ENCODE measurements at places on chromosomes 12 and 14.

DNA sequence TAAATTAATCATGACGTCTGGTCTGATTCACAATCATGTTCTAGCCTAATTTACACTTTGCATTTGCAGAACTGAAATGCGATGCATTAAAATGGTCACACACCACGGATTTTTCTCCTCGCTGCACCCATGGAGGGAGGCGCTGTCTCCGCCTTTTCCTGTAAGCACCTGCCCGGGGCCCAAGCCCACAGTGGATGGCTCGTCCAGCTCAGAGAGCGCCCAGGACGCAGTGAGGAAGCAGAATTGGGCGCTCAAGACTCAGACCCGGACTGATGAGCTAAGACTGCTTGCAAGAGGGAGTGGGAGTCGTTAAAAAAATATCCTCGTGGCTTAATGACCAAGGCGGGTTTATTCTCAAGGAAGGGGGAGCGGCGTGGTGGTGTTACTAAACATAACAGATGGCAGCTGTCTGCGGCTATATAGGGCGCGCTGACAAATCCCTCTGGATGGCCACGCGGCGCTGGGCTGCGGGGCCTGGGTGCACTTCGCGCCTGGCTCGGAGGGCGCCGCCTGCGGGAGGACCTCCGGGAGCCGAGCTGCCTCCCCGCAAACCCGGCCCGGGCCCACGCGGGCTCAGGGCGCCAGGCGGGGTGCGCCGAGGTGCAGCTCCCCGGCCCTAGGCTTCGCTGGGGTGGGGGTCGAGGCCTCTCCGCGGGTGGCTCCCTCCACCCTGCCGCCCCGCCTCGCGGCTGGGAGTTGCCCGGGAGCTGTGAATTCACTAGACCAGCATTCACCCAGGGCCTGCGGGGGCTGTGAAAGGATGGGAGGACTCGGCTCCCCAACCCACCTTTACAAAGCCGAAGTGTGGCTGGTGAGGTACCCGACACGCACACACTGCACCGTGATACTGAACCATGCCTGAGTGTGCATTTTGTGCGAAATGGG is 78.7 kb downstream of the PPM1A start:
- peak; percentile 35 for DNase-seq

DNA sequence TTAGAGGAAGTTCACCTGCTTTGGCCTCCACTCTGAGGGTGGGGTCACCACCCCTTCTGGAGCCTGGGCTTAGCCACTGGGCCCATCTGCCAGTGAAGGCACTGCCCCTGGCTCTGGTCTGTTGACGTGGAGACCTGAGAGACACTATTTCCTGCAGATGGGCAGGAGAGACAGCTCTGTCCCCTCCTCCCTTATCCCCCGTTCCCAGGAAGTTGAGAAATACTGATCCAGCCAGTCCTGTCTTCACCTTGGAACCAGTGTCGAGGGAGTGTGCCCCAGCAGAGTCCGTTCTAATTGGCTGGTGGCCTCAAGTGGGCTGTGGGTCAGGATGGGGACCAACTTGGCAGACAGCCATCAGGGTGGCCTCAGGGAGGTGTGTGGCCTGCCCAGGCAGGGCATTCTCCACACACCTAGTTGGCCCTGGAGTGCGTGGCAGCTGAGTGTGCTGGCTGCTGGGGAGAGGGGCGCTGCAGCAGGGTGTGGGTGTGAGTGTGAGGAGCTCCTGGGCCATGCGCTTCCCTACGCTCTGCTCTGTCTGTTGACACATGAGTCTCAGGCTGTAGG is 25.4 kb downstream of the CLSTN3 start:
- DNase-seq = no peak

DNA sequence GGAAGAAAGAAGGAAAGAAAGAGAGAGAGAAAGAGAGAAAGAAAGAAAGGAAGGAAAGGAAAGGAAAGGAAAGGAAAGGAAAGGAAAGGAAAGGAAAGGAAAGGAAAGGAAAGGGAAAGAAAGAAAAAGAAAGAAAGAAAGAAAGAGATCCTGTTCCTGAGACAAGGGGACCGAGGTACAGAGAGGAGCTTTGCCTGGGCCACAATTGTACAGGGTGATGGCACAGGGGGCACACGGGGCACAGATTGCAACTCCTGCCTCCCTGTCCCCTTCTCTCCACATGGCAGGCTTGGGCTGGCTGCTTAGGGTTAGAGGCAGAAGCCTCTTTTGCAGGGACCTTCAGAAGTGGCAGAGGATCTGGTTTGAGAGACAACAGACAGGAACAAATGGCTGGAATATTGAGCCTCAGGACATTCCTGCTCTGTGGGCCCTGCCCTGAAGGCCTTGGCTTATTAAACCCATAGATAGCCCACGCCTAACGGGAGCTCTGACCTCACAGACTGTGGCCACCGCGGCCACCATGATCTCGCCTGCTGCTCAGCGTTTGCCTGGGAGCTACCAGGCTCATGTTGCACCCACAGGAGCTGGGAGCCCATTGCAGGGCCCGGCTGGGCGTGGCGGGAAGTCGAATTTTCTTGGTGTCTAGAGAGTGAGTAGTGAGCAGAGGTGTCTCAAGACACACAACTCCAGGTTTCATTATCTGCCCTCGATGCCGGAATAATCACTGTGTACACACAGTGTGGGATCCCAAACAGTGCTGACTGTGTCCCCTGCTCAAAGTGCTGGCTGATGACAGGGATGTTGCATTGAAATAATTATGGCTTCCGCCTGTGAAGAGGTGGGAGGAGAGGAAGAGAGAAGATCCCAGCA is 147.9 kb upstream of the NCOR2 start:
- no peak for DNase-seq

GRCh38 chr12:65420941-65421340 is 142.5 kb downstream of the MSRB3 start:
- DNase-seq = no peak

DNA sequence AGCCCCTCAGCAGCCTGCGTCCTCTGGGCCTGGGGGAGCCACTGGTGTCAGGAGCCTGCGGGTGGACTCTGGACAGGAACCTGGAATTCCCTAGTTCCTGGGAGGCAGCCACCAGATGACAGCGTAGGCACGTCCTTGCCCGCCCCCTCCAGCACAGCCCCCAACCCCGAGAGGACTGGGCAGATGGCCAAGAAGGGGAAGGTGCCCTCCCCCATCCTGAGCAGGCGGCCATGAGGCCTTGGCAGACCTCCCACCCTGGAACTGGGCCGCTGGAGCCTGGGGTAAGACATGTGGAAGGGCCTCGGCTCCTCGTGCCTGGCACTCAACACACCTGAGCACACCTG is 60.4 kb upstream of the FBRSL1 start:
- DNase-seq = no peak

GRCh38 chr14:55977392-55978150 is 140.6 kb upstream of the PELI2 start:
- no peak for DNase-seq

DNA sequence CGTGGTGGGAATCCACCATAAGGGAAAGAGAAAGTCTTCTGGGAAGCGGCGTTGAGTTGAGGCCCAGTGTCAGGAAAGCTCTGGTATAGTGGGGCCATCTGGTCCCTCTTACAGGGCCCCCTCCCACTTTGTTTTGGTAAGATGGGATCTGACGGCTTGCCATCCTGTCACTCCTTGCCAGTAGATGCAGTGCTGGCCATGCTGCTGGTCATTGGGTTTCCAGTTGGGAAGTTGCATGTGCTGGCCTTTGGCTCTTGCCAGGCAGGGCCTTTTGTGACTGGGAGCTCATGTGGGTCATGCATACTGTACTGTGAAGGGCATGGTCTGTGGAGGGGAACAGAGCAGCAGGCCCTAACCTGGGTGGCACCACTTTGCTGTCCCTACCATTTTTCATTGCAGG is 3.8 kb downstream of the TRAF3 start:
- DNase-seq = no peak

GRCh38 chr14:68462683-68463082 is 330.2 kb downstream of the ZFP36L1 start:
- DNase-seq = no peak

DNA sequence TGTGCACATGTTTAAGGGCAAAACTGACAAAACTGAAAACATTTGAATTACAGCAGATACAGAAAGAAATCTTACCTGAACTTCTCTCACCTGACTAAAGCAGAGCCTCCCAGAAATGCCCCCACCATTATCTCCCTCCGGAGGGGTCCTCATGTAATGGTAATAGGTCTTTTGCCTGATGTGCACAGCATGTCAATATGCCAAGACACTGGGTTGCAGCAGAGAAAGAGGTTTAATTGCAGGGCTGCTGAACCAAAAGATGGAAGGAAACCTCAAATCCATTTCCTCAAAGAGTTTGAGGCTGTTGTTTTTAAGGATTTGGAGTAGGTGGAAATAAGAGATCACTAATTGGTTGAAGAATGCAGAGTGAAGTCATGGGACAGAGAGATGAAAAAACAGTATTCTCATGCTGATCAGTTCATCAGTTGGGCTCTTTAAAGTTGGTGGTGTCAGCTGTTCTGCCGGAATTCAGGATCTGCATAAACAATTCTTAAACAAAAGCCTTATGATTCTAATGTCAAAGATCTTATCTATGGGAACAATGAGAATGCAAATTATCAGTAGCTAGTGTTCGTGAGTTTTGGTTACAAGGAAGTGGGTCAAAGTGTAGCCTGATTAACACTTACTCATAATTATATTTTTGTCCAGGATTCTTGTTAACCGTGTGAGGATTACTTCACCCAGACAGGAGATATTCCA is 18.2 kb downstream of the ANG start:
- no peak for DNase-seq

DNA sequence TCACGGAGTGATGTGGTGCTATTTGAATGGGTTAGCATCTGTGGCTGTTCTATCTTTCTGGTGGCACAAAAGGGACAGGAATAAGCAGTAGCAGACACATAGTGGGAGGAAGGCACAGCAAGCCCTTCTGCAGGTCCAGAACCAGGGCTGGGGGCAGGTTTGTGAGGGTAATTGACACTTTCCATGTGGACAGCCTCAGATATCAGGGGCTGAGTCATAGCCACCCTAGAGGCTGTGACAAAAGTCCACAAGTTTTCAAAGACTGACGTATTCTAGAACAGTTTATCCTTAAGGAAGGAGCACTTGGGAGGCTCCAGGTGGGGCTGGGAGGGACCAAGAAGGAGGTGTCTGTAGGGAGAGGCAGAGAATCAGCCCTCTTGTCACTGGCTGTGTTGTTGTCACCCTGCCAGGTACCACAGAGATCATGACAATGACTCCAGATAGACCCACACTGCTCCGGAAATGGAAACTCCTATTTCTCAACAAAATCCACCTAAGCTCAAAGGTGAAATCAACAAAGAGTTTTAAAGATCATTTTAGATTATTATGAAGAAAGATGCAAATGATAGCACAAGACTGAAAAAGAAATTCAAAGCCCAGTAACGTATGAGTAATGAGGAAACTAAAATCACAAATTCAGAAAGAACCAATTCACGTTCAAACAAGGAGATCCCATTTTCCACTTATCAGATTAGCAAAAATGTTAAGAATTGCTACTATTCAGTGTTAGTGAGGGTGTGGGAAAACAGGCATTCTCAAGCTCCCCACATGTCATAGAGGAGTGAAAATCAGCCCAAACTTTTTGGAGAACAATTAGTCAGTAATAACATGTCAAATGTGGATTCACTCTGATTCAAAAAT is 48.3 kb downstream of the NFKBIA start:
- DNase-seq = no peak

- DNase-seq = no peak
These were observed 108.8 kb upstream of the ARHGAP5 start for GRCh38 chr14:31968107-31968810.

GRCh38 chr14:86779416-86779815 is 1213.6 kb downstream of the GALC start:
- no peak for DNase-seq

- no peak for DNase-seq
These were observed 891.6 kb downstream of the VRK1 start for GRCh38 chr14:97688631-97689336.

- no peak for DNase-seq
These were observed 142.0 kb downstream of the BCL11B start for GRCh38 chr14:99129998-99130397.

DNA sequence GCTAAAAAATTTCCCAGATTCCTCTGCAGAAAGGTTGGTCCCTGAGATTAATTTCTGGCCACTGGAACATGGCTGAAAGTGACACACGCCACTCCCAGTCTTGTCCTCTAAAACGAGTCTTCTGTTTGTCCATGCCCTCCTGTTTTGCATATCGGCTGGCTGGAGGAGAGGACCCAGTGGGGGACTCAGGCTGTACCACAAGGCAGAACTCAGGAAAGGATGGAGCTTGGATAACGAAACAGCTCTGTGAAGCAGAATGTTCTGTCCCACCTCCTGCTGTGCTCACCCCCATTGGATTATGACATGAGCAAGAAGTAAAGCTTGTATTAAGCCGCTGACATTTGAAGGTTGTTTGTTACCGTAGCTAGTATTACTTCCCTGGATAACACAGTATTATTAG is 856.2 kb downstream of the BCL11B start:
- no peak for DNase-seq

DNA sequence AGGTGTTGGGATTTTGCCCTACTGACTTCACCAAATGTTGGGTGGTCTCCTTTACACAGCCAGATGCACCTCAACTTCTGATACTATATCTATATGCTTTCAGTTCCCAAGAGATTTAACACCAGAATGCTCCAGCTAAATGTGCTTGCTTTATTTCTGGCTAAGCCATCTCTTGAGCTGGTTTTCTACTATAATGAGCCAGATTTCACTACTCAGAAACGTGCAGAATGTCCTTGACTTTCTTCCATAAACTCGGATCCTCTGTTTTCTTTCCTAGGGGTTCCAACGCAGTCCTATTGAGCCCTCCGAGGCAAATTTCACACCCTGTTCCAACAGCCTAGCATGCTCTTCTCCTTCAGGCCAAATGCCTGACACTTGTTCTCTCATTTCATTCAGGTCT is 200.3 kb downstream of the DPY19L2 start:
- no peak for DNase-seq

DNA sequence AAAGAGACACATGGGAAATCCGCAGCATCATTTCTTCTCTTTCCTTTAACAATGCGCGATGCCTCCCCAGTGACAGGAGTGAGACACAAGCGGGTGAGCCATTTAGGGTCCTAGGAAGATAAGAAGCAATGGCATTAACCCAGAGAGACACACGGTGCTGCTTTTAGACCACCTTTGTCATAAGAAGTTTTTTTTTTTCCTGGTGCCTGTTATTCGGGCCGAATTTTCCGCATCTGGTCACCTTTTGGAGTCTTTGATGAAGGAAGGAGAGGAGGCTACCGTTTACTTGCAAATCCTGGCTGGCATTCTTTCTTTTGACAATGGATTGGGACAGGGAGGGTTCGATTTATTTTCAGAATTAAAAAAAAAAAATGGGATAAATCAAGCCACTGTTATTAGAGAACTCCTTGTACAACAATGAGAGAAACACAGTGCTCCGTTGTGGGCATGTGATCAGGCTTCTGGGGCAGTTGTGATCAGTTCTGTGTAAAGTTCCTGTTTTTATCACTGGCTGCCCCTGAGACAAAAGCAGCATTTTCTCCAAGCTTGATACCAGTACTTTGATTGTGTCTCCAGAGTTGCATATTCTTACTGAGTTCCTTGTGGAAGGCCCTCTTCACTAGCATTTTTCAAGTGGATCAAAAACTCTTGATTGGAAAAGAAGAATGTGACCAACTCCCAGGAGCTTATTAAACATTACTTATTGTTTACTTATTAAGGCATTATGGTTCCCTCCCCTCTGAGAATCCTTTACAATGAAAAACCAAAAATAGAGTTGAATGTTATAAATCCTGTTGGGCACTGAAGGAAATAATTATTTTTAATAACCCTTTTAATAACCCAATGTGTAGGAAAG is 1.1 kb downstream of the DIP2B start:
- DNase-seq = no peak

Measured in activated CD4-positive, CD25-positive, alpha-beta regulatory T cell treated with anti-CD3 and anti-CD28 coated beads, Interleukin-2, amount 50 U/mL, for 72 hours (primary cell).